ENCODE measurements at places on chromosomes 2 and 18. TPM values are rescaled to one million over a fixed set of nuclear protein-coding genes. Genes with fewer than 3 reads are reported as not detected.

DNA sequence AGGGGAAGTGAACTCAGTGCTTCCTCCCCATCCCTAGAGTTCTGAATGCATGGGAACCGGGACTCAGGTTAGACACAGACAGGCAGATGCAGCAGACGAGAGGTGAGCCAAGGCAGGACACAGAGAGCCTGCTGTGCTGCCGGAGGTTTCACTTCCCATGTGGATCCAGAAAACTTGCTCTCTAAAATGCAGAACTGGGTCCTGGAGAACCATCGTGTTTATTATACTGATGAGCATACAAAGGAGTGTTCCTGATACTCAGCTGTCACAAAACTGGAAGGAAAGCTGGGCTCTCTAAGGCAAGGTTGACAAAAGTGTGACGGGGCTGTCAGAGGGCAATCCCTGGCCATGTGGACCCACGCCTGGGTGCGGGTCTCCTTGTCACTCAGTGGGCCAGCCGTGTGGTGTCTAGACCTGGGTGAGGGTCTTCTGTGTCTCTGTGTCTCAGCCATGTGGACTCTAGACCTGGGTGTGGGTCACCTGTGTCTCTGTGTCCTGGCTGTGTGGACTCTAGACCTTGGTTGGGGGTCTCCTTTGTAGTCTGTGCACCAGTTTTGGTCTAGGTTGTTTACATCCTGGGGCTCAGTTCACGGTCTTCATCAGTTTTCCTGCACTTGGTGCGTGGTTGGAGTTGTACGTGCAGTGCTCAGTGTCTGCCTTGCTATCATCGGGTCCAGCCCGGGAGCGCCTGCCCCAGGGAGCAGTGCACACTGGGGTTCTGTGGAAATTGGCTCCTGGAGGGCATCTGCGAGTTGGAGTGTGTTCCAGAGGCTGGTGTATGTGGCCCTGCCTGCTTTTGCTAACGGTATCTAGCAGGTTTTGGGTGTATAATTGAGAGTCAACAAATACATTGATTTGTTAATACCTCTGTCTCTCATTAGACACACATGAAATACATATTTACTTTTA, 141.1 kb downstream of the ATP9B start:
- DNase-seq = no peak

DNA sequence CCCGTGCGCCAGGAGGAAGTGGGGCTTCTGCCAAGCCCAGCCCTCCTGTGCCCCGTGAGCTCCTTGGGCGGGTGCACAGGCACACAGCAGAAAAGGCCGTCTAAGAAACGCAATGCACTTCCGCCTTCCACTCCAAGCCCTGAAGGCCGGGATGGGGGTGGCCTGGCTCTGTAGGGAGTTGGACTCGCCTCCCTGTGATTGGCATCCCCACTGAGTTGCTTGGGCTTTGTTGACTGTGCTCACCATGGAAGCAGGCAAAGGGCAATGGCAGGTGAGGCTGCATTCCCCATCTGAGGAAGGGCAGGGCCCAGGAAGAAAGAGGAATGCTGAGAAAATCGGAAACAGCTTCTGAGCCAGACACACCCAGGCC, 66.8 kb downstream of the CRACDL start:
- DNase-seq = no peak

- DNase-seq = no peak
Measured at GRCh38 chr2:25822190-25823117, 55.8 kb downstream of the ASXL2 start.

DNA sequence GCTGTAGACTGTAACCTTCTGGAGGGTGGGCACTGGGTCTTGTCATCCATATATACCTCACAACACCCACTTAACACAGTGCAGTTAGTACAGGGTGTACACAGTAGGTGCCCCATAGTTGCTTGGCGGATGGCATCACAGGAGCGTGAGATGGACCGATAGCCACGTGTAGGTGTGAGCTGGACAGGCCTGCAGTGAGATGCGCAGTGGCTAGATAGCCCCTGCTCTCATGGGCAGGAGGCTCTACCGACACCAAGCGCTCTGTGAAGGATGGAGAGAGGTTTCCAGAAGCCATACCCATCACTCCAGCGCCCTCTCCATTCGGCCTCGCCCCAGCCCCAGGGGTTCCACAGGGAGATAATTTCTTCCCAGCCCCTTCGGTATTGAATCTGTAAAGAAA, 49.5 kb downstream of the CAPN13 start:
- no peak for DNase-seq

GRCh38 chr18:62289047-62289446, 36.1 kb upstream of the TNFRSF11A start:
- no peak for DNase-seq

DNA sequence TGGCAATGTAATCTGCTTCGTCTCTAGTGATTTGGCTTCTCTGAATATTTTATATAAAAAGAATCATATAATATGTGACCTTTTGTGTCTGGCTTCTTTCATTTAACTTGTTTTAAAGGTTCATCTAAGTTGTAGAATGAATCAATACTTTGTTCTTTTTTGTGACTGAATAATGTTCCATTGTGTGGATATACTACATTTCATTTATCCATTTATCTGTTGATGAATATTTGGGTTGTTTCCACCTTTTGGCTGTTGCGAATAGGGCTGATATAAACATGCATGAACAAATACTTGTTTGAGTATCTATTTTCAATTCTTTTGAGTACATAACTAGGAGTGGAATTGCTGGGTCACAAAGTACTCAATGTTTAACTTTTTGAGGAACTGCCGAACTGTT, 63.8 kb upstream of the TNP1 start:
- DNase-seq = no peak

- DNase-seq = peak; percentile 41
Measured at GRCh38 chr2:23199115-23199918, 185.7 kb upstream of the KLHL29 start.

DNA sequence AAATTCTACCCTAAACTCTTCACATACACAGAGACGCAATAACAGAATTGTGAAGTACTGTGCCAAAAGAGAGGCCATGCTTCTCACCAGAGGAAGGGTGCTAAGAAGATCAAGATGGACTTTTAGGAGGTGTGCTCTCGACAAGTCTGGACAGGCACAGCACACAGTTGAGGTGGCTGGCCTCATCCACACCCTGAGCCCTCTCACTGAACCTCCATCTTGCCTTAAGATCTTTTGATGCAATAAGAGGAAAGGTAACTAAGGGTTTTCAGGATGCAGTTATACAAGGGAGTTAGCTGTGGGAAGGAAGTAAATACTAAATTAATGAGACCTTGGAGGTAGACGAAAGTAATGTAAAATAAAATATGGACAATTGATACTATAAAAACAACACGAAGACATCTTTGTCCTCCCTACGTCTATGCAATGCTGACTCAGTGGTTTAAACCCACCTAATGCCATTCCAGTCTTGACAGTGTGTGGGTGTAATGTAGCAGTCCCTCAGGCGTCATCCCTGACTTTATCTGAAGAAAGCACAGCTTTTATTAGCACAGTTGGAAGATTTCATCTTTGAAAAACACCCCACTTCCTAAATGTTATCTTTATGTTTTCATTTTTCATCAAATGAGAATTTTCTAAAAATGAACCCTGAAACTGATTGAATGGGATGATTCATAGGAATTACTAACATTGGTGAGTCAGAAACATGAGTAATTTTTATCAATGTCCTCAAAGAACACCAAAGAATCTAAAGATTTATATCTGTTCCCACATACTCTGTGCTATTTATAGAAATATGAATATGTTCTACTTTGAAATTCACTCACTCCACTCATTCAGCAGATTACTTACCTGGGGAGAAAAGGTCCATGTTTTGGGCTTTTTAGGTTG, 34.0 kb upstream of the MALL start:
- peak; percentile 81 for DNase-seq

- no peak for DNase-seq
Measured at GRCh38 chr2:52115750-52116149, 1083.8 kb upstream of the NRXN1 start.

DNA sequence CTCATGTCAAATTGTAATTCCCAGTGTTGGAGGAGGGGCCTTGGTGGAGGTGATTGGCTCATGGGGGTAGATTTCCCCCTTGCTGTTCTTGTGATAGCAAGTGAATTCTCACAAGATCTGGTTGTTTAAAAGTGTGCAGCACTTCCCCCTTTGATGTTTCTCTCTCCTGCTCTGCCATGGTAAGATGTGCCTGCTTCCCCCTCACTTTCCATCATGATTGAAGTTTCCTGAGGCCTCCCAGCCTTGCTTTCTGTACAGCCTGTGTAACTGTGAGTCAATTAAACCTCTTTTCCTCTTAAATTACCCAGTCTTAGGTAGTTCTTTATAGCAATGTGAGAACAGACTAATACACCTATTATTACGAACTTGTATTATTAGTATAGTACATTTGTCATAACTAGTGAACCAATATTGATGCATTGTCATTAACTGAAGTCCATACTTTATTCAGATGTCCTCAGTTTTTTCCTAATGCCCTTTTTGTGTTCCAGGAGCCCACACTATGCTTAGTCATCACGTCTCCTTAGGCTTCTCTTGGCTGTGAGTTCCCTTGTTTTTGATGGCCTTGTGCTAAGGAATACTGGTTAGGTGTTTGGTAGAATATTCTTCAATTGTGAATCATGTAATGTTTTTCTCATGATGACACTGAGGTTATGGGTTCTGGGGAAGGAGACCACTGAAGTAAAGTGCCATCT, 4.5 kb upstream of the MAP3K2 start:
- DNase-seq = no peak

GRCh38 chr2:98592565-98592964, 15.7 kb downstream of the COA5 start:
- no peak for DNase-seq

THUMPD2 gene
- 6.0 TPM for total RNA-seq

IGFBP2 gene
- not detected for total RNA-seq

ZSCAN30 gene
- 16.1 TPM for total RNA-seq

PRSS56 gene
- not detected for total RNA-seq

Data from HFFc6 (cell line).